ENCODE measurements at places on chromosomes 5 and 9.

- DNase-seq = no peak
Measured at GRCh38 chr9:111904891-111905291, 8.3 kb downstream of the UGCG start.

DNA sequence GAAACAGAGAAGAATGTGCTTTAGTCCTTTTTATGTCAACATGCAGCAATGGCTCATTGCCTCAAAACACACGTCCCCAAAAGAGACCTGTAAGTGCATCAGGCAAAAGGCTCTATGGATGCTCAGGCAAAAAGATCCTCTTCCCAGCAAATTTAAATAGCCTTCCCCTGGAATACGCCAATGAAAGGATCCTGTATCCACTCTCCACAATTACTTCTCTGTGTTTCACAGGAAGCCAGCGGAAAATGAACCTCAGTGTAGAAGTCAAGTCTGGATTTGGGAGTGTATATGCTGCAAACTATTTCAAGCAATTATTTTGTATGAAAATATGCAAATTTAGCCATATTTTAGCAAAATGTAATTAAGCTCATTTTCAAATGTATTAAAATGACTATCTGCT, 217.9 kb downstream of the EPB41L4A start:
- DNase-seq = no peak

DNA sequence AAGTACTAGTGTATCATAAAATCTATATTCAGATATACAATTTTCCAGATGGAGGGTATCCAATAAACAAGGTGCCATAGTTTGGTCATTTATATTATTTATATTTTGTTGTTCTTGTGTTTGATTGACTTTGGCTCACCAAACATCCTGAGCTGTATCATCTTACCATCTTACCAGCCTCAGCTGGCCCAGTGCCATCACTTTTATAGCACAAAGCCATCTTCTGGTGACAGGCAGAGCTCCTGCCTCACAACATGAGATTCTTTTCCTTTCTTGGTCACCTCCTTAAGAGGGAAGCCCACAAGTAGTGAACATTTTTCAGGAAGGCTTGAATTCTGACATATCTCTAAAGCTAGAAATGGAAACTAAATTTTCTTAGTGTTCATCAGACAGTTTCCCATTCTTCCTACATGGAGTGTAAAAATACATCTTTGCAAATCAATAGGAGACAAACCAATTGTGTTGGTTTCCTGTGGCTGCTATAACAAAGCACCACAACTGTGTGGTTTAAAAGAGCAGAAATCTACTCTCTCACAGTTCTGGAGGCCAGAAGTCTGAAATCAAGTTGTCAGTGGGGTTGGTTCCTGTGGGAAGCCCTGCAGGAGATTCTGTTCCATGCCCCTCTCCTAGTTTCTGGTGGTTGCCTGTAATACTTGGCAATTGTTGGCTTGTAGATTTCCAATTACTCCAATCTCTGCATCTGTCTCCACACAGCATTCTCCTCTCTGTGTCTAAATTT, 341.8 kb downstream of the MAN2A1 start:
- peak; percentile 25 for DNase-seq

DNA sequence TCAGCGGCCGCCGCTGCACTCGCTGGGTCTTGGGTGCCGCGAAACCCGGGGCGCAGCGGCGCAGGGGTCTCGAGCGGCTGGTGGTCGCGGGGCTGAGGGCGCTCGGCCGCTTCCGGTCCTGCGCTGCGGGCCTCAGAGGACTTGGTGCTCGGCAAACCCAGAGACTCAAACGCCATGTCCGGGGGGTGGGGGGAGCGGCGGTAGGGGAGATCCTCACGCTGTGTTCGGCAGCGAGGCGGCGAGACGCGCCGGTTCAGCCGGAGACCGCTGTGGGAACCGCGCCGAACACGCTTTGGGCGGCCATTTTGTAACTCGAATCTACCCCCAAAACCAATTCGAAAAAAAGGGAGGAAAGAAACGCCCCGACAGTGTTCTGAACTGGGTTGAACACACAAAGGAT, 317.5 kb upstream of the CDH18 start:
- no peak for DNase-seq

- peak; percentile 65 for DNase-seq
Measured at GRCh38 chr5:76403766-76404222, 709 bp downstream of the IQGAP2 start.
